ENCODE measurements at places on chromosomes 11 and 22.

DNA sequence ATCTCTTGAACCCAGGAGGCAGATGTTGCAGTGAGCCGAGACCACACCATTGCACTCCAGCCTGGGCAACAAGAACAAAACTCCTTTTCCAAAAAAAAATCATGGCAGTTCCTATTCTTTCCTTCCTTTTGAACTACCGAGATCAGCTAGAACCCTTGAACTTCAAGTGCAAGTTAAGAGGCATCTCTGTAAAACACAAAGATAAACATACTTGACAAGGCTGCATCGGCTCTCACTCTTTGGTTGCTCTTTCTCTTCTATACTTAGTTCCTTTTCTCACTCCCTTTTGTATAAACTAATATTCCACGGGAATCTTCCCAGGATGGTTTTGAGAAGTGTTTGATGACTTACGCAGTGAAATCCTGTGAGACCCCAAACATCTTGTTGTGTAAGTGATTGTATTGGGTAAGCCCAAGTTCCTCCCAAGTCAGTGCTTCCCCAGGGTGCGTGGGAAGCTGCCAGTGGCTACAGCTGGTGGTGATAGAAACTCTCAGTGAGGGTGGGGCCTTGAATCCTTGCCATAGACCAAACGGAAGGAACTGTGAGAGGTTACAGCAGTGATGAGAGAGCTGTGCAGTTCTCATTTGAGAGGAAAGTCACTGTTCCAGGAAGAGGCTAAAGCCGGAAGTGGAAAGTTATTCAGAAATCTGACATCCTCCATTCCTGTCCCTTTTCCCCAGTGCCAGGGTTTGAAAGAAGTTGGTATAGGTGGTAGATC is 24.1 kb upstream of the CDC42EP2 start:
- DNase-seq, result no peak

DNA sequence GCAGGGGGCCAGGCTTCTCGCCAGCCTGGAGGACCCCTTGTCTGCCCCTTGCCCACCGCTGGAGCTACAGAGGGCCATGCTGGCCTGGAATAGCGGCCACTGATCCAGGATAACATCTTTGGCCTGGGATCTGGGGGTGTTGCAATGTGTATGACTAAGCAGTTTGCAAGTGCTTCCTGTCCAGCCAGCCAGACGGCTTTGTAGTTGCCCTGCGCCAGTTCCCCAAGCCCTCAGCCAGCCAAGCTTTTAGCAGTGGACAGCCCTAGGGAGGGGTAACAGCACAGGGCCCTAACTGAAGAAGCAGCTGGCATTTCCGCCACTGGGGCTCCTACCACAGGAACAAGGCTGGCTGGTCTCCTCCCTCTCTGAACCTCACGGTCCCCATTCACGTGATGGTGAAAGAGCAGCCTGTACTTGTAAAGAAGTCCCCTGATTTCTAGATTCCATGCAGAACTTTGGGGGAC is 32.1 kb downstream of the UQCR10 start:
- DNase-seq, result no peak

- no peak for DNase-seq
Observed at GRCh38 chr11:33266393-33267215, 9.4 kb downstream of the HIPK3 start.

GRCh38 chr11:19018901-19019300 is 41.6 kb downstream of the MRGPRX2 start:
- DNase-seq, result no peak

DNA sequence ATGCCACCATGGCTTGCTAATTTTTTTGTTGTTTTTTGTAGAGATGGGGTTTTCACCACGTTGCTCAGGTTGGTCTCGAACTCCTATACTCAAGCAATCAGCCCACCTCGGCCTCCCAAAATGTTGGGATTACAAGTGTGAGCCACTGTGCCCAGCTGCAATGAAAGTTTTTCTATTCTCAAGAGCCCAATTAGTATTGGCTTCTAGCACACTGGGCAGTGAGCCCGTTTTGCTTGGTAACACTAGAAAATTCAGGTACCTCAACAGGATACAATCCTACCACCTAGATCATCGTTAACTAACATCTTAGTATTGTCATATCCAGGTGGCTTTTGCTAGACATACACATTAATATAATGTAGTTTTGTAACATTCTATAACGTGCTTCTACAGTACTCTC is 19.0 kb downstream of the SEC14L3 start:
- no peak for DNase-seq

GRCh38 chr11:88886796-88887195 is 179.0 kb downstream of the GRM5 start:
- no peak for DNase-seq

GRCh38 chr11:782264-783174 is 5.2 kb upstream of the GATD1 start:
- DNase-seq, result no peak

DNA sequence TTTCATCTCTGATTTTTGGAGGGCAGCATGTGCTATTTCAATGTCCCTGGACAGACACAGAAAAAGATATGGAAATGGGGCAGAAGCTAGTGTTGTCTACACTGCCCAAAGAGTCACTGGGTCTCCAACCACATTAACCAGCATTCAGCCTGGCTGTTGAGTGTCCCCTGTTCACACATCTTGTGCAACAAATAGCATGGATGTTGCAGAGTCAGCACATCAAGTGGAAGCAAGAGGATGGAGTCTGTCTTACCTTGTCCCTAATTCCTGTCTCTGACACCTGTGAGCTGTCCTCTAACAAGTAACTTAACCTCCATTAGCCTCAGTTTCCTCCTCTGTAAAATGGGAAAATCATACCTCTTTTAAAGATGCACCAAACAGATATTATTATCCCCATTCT is 60.2 kb downstream of the RCN1 start:
- DNase-seq, result no peak

- DNase-seq, result no peak
Observed at GRCh38 chr11:43541993-43542392, 138.5 kb upstream of the HSD17B12 start.

GRCh38 chr11:6297831-6298230 is 22.5 kb downstream of the CAVIN3 start:
- no peak for DNase-seq

DNA sequence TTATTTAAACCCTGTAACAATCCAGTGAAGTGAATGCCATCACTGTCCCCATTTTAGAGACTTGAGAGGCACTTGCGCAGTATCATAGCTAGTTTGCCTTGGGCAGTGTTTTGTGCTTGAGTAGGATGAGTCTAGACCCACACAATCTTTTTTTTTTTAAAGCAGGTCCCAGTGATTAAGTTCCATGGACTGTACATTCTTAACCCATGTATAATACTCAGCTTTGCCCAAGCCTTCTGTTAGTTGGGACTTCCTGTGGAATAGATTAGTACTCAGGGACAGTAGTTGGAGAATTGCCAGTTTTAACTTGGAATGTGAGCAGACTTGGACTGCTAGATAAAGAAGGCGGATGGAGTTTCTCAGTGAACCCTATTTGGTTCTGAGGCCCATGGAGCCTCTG is 108.6 kb upstream of the RASSF10 start:
- DNase-seq, result no peak

DNA sequence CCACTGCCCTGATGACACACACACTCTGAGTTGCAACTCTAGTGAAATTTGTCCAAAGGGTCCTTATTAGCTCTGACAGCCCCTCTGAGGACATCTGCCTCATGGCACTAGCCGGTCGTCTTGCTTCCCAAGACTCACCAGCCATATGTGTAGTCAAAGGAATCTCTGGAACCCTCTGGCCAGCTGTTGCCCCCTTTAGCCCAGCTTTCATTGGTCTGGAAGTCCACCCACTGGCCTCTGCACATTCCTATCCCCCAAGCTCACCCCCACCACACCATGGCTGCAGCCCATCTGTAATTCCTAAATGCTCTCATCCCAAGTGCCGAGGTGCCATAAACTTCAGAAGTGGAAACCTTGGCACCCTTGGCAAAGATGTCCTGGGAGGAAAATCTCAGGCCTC is 24.3 kb downstream of the SYT7 start:
- no peak for DNase-seq

DNA sequence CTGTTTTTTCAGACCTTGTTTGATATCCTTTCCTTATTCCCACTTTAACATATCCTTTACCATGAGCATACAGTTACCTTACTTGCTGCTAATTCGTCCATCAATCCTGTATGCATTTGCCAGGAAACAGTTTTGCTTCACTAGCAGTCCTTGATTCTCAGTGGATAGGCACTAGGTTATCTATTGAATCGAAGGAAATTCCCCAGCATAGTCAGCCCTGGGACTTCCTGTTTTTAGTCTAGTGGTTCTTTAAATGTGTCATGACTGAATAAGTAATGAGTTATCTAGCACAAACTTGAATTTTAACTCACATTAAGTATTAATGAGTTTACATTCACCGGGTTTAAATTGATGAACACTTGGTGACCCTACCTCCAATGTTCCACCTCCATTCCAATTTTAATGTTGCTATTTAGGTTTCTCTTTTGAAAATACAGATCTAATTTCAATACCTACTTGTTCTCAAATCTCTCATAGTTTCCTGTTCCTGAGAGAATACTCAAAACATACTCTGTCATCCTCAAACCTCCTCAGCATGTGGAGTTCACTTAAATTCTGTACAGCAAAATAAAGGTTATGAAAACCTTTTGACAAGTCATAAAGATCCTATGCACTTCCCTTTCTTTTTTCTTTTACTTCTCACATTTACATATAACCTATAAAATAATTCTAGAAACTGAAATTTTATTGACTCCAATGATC is 1375.1 kb upstream of the TENM4 start:
- DNase-seq, result no peak

DNA sequence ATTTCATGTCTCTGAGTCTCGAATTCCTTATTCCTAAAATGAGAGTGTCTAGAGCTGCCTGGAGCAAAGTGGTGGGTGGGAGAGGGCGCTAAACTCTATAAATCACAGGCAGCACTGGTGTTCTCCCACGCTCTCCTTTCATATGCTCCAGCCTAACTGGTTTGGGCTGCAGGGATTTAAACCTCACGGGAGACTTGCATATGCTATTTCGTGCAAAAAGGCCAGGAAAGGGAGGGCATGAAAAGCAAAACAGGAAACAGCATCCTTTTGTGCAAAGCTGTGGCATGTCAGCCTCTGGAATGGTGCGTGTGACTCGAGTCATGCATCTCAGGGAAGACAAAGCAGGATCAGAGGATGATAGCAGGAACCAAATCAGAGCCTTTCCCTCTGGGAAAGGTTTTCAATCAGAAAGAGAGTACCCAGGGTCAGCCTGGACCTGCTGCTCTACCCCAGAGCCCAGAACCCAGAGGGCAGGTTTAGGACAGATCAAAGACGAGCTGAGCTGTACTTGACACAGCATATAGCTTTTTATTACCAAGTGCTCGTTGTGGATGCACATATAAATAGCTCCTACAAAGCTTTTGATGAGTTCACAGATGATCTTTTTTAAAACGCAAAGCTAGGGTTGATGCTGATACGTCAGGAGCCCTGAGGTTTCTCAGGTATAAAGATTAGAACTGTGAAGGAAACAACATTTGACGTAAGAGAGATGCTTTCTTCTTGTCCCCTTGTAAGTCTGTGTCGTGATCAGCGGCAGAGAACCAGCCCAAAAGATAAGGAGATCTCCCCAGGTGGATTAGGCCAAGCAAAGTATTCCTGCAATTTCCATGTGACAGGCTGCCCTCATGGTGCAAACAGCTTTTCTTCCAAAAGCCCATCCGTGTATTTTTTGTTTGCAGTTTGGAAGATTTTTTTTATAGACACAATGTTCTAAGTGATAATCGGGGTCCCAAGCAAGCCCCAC is 46.2 kb upstream of the YWHAH start:
- DNase-seq, result no peak

GRCh38 chr11:61914471-61915171 is 2.7 kb downstream of the RAB3IL1 start:
- DNase-seq, result no peak

DNA sequence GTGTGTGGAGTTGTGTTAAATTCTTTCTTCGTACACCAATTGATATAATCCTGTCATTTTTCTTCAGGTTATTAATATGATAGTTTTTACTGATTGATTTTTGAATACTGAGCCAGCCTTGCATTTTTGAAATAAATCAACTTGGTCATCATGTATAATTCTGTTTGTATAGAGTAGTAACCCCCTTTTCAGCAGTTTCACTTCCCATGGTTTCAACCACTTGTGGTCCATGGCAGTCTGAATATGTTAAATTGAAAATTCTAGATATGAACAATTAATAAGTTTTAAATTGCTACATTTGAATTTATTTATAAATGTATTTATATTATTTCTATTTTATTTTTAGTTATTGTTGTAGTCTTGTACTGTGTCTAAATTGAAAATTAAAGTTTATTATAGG is 32.6 kb downstream of the MS4A6A start:
- DNase-seq, result no peak

GRCh38 chr22:48104766-48105165 is 1342.3 kb downstream of the TBC1D22A start:
- DNase-seq, result no peak

DNA sequence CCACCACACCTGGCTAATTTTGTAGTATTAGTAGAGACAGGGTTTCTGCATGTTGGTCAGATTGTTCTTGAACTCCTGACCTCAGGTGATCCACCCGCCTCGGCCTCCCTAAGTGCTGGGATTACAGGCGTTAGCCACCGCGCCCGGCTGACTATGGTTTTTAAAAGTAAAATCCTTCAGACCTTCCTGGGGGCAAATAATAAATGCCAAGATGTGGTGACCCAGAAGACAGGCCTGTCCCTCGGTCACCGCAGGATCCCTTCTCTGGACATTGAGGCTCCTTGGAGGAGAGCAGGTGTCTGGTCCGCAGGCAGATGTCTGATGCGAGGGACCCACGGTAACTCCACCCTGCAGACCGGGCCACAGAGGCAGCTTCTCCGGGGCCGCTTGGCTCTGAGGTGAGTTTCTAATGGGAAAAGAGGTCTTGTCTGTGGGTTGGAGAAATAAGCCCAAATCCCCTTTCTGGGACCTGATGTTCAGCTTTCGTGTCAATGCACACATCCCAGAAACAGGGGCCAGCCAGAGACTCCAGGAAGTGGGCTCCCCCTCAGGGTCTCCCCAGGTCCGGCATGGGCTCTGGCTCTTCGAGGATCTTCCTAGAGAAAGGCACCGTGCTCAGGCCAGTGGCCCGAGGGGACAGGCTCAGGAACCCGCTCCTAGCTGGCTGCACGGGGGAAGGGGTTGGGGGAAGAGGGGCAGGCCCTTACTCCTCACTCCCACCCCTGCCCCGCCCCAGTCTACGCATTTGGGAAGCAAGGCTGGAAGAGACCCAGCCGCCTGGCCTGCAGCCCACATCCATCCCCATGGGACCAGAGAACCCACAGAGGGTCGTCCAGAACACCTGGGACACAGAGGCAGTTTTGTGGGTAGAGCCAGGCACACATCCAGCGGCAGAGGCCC is 100.6 kb downstream of the WNT7B start:
- no peak for DNase-seq

GRCh38 chr11:43830928-43831440 is 49.6 kb upstream of the ALKBH3 start:
- DNase-seq, result peak; percentile 13

GRCh38 chr11:4991060-4991459 is 3.6 kb upstream of the OR51L1 start:
- no peak for DNase-seq

DNA sequence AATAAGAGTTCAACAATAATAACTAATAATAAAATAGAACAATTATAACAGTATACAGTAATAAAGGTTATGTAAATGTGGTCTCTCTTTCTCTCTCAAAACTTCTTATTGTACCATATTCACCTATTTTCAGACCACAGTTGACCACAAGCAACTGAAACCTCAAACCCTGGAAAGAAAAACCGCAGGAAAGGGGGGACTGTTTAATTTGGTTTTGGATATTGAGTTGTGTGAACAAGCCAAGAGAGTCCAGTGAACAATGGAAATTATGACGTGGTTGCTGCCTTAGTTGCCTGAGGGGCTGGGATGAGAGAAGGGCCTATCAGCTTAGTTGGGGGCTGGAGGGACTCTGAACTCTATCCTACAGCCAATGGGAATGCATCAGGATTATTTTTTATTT is 178.7 kb upstream of the POU2AF2 start:
- DNase-seq, result no peak
